Stimulated activated CD4-positive, alpha-beta T cell treated with anti-CD3 and anti-CD28 coated beads, Interleukin-4, amount 100 ng/mL, for 24 hours (primary cell): ENCODE measurements at places on chromosomes 12 and 14.

GRCh38 chr12:87827638-87828264 is 201.4 kb downstream of the C12orf50 start:
- DNase-seq = no peak

DNA sequence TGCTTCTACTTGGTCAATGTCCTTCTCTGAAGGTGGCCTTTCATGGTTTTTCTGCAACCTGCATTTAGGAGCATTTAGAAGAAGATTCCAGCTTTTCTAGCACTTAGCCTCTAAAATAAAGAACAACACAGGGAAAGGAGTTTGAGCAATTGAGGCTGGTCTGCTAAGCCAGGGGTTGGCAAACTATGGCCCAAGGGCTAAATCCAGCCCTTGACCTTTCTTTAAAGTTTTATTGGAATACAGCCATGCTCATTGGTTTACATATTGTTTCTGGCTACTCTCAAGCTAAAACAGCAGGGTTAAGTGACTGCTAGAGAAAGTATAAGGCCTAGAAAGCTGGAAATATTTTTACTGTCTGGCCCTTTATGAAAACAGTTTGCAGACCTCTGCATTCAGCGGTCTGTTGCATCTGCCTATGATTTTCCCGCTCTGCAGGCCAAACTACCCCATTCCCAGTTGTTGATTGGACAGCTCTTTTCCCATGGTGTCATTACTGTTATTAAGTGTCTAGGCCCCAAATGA is 39.3 kb downstream of the SPRING1 start:
- no peak for DNase-seq

GRCh38 chr14:58488550-58488949 is 61.0 kb downstream of the KIAA0586 start:
- DNase-seq = no peak

- no peak for DNase-seq
Measured at GRCh38 chr12:2933586-2933985, 25.6 kb upstream of the TEAD4 start.

- no peak for DNase-seq
Measured at GRCh38 chr12:482061-482460, 22.3 kb downstream of the B4GALNT3 start.

DNA sequence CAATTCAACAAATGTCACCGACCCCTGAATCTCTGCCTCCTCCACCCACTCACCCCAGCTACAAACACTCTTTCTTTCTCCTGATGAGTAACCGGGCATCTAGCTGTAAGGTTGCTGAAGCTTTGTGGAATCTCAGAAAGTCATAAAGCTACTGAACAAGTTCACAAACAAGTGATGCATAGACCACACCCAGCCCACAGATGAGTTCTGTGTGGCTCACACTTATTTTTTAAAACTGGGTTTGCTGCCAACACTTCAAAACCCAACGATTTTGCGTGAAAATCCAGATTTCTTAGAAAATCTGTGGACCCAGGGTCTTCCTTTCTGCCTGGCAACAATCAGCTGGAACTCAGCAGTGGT is 96.1 kb downstream of the APAF1 start:
- peak; percentile 51 for DNase-seq

DNA sequence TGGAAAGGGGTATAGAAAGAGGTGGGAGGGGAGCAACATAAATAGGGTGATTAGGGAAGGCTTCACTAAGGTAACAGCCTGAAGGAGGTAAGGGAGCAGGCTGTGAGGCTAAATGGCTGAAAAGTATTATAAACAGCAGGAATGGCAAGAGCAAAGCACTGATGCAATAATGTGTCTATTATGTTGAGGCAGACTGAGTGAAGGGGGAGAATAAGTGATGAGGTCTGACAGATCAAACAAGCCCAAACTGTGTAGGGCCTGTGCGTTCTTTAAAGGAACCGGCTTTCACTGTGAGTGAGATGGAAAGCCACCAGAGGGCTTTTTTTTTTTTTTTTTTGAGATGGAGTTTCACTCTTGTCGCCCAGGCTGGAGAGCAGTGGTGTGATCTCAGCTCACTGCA is 6.7 kb upstream of the VCPKMT start:
- DNase-seq = no peak
